MG63 (cell line): ENCODE measurements at places on chromosomes 7 and 10. TPM values are rescaled to one million over a fixed set of nuclear protein-coding genes. Genes with fewer than 3 reads are reported as not detected.

DNA sequence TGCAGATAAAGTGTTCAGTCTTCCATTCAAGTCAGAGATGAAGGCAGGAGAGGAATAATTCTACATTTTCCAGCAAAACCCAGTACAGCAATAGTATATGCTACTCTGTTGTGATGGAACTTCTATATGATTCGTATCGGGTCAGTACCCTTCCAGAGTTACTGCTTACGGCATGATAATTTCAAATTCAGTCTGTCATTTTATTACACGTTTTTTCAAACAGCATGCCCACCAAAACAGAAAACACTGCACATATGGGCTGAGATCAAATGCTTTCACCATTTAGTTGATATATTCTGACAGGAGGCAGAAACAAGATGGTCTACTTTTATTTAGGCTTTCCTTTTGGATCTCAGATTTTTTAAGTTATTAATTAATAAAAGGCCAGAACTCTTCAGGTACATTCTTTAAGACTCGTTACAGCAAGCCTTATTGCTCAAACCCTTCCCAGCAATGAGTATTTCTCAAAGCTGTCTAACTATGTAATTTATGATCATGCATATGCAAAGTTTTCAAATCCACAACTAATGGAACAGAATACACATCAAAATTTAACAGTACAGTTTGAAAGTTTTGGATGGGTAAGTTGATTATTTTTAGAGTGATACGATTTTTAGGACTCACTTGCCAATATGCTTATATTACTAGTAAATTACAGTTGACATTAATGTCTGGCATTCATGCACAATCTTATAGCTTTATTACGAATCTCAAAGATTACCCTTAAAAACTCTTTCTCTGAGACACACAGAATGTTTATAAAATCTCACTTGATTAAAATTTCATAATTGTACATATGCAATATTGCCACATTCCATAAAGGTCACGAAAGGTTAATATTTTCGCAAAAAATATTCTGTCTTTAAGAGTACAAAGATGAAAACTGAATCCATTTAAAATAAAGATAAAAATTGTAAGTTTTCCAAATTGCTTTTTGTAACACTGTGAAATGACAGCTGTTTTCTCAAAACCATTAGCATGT lies 91.0 kb downstream of the ANK3 start:
- DNase-seq: no peak

DNA sequence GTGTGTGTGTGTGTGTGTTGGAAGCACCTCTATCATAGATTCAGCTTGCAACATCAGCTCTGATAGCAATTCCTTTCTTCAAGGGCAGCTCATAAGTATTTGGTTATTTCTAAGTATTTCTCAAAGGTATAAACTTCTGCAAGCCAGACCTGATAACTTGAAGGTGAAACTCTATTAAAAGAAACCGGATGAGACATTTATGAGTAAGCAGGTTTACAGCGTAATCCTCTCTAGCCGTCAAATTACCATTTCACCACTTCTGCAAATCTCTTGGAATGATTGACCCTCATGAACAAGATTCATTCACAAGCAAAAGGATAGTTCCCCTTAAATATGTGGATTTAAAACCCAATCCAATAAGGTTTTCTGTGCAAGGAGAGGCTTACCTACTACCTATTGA lies 23.1 kb downstream of the PDE1C start:
- no peak for DNase-seq

GRCh38 chr10:57593983-57594573 lies 673.6 kb downstream of the IPMK start:
- no peak for DNase-seq

LBX1 gene
- 2.0 and 3.0 TPM in 2 replicates for total RNA-seq

ATG9B gene
- not detected in 2 replicates for total RNA-seq

CDK14 gene
- total RNA-seq: 7.5 and 13.2 TPM in 2 replicates
